ENCODE measurements at places on chromosomes 16 and 17.

GRCh38 chr17:48522031-48522653 is 8.7 kb downstream of the HOXB1 start:
- no peak for DNase-seq

- no peak for DNase-seq
Observed at GRCh38 chr17:17780922-17781590, 55.7 kb downstream of the SREBF1 start.

- DNase-seq = no peak
Observed at GRCh38 chr16:15667091-15667742, 17.2 kb downstream of the NDE1 start.

- DNase-seq = no peak
Observed at GRCh38 chr17:69796078-69796477, 278.9 kb upstream of the KCNJ16 start.

- no peak for DNase-seq
Observed at GRCh38 chr17:27452828-27453227, 3.4 kb upstream of the KSR1 start.

DNA sequence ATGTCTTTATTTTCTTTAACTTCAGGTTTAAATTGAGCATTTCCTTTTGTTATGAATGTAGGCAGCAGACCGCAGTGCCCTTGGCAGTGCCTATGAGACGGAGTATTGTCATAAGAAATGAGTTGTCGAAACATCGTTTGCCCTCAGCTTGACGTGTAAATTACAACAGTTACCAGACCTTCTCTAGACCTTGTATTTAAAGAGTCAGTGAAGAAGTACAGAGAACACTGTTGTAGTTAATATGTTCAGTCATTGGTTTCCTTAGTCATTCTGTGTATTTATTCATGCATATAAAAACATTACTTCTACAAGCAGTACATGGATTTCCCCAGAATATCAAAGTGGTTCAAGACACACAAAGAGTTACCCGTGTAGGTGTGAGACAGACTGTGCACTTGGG is 19.0 kb downstream of the IRF8 start:
- DNase-seq = no peak

DNA sequence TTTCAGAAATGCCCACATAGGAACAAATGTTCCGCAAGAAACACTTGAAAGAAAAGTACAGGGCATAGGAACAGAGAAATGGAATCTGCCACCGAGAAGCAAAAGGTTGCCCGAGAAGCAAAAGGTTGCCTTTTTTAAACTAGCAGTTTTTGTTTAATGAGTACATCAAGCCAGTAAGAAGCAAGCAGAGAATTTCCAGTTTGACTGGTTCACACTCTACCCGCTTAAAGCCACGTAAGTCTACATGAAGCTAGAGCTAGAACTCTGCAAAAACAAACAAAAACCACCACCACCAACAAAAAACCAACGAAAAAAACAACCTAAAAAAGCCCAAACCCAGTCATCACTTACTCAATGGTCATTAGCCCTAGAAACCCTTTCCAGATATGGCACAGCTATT is 144.3 kb downstream of the MAP2K6 start:
- no peak for DNase-seq

DNA sequence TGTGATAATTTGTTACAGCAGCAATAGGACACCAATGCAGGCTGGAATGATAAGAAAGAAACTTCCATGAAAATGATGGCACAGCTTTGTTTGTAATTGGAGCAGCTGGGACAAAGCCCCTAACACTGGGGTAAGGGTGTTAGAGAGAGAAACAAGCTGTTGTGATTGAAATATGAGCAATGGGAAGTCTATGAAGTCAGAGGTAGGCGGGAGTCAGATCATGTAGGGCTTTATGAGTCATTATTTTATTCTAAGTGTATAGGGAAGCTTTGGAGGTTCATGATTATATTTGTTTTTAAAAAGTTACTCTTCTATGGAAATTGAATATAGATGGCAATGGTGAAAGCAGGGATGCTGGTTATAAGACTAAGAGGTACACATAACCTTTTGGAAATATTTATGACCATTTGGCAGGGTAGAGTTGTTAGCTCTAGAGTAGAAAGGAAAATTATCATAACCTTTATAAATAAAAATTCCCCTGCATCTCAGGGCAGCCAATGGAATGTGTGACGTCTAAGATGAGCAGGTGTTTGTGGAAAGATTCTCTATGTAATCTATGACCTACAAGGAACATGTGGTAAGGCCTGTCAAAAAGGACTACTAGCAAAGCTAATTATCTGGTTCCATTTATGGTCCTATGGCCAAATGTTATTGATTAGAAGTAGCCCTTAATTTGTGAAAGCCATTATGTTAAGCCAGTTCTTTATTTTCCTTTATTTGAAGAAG is 85.6 kb downstream of the KCNJ2 start:
- no peak for DNase-seq

GRCh38 chr17:76458580-76459490 is 5.9 kb upstream of the UBE2O start:
- DNase-seq = no peak

DNA sequence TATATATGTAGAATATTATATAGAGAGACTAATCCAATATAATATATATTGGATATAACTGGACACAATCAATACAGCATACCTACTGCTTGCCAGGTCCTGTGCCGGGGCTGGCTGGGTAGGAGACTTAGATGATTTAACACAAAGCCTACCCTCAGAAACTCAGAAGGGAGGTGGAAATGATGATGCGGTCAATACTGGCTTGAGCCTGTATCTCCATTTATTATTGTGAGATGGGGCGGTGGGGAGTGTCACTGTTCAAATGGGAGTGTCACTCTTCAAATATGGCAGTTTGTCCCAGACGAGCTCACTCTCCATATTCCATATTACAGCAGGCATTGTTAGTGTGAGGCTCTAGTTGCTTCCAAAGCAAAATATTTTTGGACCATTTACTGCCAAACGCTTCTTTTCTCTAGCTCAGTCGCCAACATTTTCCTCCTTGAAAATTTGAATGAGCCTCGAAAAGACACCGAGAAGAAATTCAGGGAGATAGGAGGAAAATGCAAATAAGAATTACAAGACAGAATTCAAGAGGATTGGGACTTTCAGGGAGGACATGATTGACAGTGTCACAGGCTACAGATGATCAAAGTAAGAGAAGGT is 70.7 kb downstream of the WSCD1 start:
- DNase-seq = no peak

DNA sequence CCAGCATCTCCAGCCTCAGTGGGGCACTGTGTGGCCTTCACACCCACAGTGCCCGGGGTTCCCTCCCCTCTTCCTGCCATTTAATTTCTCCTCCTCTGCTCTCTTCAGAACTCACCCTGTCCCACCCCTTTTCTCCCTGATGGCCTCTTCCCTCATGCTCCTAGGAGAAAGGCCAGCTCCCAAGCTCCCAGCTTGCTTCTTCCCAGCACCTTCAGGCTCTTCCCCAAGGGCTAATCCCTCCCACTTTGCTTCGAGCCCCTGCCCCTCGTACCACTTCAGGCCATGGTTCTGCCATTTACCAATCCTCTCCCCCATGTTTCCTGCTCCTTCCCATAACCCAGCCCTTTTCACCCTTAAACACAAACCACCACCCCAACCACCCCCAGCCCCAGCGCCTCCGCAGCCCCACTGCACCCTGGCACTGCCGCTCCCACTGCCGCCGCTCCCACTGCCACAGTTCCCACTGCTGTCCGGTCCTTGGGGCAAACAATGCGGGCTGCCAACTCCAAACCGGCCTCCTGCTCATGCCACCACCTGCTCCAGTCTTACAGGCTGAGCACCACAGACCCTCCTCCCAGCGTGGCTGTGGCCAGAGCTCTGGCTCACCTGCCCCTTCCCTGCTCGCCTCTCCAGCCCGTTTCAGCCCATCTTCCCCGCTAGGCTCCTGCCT is 28.6 kb downstream of the ADAM11 start:
- peak; percentile 54 for DNase-seq

GRCh38 chr16:78170494-78170933 is 71.1 kb downstream of the WWOX start:
- DNase-seq = no peak

DNA sequence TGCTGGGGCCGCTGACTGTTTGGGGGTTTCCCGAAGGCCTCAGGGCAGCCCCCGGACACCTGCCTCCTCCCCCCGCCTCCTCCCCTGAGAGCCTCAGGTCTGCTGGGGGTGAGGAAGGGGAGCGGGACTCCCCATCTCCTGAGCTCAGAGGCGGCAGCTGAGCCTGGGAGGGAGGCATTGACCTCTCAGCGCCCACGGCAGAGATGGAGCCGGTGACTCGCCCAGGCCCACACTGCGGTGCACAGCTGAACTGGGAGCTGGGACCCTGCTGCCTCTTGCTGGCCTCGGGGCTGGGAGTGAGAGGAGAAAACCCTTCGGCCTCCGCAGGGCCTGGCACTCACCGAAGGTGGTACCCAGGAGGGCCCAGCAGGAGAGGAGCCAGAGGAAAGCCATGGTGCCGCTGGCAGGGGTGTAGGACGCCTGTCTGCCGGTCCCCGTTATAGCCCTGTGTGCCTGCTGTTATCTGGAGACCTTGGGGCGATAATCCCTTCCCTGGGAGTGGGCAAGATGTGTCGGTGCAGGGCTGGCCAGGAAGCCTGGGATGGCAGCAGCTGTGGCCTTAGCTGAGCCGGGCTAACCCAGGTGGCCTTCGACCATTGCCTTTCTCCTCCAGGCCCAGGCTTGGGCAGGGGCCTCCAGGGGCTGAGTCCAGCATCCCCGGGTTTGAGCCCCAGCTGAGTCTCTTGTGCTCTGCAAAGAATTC is at the start of gene CTRB2:
Gene CTRB2 (minus strand): TSS at position 413 of the 703 bp plus-strand sequence. CDS start 20 bp downstream, at position 393.
- no peak for DNase-seq

DNA sequence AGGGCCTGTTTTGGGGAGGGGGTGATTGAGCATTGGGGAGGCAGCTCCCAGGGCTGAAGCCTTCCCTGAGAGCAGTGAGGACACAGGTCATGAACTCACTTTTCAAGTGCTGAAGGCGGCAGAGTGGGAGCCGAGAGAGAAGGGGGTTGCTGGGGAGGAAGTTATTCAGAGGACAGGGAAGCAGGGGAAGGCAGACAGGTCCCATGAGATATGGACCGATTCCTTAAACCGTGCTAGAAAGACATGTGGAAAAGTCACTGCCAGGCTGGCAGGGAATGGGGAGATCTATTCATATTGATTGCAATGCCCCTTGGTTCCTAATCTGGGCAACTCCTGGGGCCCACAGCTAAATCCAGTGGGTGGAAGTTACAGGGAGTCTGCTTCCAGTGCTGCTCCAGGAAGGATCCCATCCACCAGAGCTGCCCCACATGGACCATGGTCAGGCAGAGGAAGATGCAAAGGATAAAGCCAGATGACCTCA is 1.1 kb downstream of the CCL4 start:
- DNase-seq = no peak
